ENCODE measurements at places on chromosomes 13 and 19.

DNA sequence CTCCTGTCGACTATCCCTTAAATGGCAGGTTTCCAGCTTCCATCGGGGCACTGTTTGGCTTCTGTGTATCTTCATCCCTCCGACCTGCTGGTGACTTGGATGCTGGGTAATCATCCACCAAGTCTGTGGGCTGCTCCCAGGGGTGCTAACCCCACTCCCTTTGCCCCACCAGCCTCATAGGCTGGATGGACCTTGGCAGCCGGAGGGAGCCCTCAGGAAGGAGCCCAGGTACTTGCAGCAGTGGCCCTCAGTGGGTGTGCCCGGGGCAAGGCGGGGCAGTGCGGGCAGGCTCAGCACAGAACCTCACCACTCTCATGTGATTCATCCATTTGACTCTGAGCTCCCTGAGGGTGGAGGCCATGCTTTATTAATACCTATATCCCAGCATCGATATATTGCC, 27.4 kb upstream of the TUBGCP3 start:
- DNase-seq = no peak

DNA sequence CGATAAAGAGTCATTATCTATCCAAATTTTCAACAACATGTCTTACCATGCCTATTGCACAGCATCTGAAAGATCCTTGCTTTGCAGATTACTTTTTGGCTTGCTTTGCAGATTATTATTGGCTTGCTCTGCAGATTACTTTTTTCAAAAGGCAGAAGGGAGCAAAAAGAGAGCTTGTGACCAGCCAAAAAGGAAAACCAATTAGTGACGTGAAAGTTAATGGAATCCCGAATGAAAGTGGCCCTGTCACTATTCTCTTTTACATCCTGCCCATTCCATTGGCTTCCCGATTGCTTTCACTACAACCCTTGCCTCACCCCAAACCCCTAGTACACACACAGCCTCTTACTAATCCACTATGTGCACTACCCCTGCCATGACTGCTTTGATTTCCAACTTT, 81.3 kb downstream of the LHFPL6 start:
- no peak for DNase-seq

DNA sequence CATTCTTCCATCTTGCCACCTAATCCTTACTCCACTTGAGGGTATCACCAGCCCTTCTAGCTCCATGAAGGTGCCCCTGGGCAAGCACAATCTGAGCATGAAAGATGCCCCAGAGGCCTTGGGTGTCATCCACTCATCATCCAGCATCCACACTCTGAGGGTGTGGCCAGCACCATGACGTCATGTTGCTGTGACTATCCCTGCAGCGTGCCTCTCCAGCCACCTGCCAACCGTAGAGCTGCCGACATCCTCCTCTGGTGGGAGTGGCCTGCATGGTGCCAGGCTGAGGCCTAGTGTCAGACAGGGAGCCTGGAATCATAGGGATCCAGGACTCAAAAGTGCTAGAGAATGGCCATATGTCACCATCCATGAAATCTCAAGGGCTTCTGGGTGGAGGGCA, 3.1 kb upstream of the KLK3 start:
- no peak for DNase-seq

- DNase-seq = no peak
Measured at GRCh38 chr13:32041429-32041828, 9.9 kb downstream of the FRY start.

GRCh38 chr13:46387064-46387851, at the start of gene RUBCNL:
TSS of gene RUBCNL (minus strand) at chr13:46387252. CDS start at chr13:46372475, 14,777 bp downstream.
- DNase-seq = no peak

- no peak for DNase-seq
Measured at GRCh38 chr13:80649274-80649673, 308.3 kb upstream of the SPRY2 start.

DNA sequence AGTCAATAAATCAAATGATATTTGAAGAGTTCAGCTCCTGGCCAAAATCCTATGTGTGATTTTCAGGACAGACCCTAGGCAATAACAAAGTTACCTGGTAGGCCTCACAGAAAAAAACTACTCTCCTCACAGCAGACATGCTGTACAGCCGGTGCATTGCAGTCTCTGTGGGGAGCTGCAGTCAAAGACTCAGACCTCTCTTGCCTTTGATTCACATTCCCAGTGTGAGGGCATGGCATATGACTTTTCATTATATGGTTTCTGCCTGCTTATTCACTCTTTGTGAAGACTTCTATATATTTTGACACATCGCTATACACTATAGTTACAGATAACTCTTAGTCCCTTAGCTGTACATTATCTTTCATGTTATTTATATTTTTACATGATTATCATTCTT, 2684.3 kb upstream of the PCDH20 start:
- no peak for DNase-seq

GRCh38 chr19:49447485-49448431, 3.9 kb downstream of the PIH1D1 start:
- no peak for DNase-seq

DNA sequence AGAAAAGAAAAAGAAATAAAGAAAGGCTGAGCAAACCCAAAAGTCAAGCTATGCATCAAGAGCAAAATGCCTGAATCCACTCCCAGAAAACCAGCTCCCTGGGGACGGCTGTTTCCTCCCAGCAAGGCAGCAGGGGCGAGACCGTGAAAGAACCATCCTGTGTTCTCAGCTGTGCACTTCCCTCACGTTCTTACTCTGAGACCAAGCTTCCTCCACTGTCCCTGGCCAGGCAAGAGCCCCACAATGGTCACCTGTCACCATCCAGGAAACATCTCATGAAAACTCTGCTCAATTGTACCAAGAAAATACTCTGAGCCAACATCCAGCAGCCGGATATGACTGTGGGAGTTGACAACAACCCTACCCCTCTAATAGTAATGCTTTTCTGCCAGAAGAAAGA, 22.9 kb downstream of the RAB20 start:
- DNase-seq = no peak

GRCh38 chr13:40070357-40070756, 414.9 kb downstream of the COG6 start:
- no peak for DNase-seq

GRCh38 chr13:90455823-90456222, 891.7 kb upstream of the MIR17HG start:
- no peak for DNase-seq

DNA sequence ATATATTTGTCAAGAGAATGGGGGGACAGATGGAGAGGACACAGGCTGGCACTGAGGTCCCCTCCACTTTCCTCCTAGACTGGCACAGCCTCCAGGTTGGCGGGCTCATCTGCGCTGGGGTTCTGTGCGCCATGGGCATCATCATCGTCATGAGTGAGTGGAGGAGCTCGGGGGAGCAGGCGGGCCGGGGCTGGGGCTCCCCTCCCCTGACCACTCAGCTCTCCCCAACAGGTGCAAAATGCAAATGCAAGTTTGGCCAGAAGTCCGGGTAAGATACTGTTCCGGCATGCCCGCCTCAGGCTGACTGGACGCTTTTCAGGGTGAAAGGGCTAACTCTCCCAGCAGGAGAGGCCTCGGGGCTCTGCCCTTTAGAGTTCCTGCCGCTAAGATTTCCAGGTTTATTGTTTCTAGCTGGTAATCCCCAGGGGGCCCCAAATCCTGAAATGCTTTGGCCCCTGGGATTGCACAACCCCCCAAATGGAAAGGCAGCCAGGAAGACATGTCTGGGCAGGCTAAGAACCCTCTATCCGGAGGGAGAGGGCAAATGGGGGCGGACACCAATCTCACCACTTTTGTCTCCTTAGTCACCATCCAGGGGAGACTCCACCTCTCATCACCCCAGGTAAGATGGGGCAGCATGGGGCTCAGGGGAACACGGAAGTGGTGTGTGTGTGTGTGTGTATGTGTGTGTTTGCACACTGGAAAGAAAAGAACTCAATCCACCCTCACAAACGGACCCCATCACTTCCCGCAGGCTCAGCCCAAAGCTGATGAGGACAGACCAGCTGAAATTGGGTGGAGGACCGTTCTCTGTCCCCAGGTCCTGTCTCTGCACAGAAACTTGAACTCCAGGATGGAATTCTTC, 7.3 kb downstream of the FXYD3 start:
- DNase-seq = no peak

- no peak for DNase-seq
Measured at GRCh38 chr13:100443278-100443997, 145.2 kb downstream of the GGACT start.

- no peak for DNase-seq
Measured at GRCh38 chr19:19420570-19421298, 15.3 kb downstream of the GATAD2A start.

DNA sequence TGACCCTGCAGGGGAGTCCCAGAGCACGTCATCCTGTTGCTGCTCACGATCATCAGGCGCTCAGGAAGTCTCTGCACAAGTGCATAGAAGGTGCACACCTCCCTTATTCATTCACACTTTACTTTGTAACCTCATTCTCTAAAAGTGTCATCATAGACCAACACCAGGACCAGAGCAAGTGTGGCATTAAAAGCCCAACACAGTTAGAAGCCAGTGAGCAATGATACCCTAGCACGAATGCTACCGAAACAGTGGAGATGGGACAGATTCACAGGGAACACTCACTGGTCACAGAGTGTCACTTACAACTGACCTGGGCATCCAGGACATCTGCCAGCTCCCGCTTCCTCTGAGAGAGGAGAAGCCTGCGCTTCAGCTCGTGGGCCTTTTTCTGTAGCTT, 17.0 kb downstream of the HAUS8 start:
- DNase-seq = no peak

DNA sequence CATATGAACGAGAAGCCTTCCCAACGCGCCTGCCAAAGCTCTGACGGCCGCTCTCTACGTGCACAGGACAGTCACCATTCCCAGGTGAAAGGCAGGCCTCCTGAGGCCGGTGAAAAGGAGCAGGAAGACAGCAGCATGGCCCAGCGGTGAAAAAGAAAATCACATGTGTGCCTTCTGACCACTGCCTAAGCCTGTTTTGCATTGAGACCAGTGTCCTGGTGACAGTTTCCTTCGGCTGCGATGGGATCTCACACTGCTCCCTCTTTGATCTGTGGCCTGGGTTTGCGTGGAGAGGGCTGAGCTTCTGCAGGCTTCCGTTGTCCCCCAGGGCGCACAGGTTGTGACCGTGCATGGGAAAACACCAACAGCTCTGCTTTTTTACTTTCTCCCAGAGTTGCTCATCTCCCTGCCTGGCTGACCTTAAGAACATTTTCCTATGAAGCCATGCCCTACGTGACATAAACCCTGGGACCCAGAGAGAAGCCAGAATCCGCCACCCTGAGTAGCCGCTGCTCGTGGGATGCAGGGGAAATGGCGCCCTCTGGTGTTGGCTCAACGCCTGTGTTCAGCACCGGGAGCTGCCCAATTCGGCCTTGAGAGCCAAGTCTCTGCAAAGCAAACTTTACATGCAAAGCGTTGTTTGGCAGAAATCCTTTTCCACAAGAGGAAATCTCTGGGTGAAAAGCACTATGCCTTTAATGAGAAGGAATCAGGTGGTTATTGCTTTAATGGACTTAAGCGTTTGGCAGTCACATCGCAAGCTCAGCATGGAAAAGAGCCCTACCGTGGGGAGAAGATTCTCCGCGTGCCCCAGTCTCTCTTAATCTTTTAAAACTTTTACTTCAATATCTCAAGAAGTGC, 112.2 kb upstream of the GPR12 start:
- peak; percentile 8 for DNase-seq

DNA sequence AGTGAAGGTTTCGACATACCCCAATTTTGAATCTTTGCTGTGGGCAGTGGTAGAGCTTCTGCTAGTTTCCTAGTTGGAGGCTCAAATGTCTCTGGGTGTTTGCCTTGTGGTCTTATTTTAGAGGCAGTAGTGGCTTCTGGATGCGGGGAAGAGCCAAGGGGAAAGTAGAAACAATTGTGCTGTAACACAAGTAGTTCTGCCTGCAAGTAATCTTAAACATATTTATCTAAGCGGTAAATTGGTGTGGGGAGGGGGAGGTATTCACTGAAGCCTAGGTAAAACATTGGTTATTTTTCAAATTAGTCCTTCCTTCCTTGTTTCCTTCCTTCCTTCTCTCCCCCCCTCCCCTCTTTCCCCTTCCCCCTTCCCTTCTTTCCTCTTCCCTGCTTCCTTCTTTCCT, at the start of gene PCDH20:
Gene PCDH20 (minus strand): TSS at position 101 of the 400 bp plus-strand sequence. CDS start 691 bp downstream, outside the sequence.
- no peak for DNase-seq

- peak; percentile 32 for DNase-seq
Measured at GRCh38 chr13:50410921-50411746, 395.9 kb downstream of the KCNRG start.

DNA sequence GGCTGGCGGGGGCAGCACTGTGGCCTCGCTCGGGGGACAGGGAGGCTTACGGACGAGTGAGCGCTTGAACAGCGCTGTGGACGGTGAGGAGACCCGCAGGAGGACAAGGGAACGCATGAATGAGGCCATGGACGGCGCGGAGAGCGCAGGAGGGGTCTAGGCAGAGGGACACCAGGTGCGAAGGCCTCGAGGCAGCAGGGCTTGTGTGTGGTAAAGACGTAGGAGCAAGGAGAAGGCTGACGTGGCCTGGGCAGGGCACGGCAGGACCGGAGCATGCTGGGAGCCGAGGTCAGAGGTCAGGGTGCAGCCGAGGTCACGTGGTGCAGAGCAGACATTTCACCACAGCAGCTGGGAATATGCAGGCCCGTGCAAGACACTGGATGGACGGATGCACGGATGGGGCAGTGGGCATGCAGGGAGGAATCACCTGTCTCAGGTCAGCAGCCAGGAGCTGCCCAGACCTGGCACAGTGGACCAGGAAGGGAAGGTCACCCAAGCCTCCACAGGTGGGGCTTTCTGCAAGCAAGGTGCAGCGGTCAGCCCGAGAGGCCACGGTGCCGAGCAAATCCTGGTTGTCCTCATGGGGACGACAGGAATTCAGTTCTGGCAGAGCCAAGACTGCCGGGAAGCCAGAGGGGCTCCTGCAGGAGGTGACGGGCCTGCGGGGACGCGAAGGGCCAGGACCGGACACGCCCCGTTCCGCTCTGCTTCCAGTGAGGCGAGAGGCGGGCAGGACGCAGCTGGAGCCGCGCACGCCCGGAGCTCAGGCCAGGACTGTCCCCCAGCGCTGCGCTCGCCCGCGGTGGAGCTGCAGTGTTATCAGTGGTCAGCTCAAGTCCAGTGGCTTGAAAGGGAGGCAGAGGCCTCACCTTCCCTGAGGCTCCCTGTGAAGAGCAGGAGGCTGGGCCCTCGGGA, 72.2 kb downstream of the RASA3 start:
- DNase-seq = no peak

- no peak for DNase-seq
Measured at GRCh38 chr13:26964278-26965250, 204.0 kb upstream of the GPR12 start.

DNA sequence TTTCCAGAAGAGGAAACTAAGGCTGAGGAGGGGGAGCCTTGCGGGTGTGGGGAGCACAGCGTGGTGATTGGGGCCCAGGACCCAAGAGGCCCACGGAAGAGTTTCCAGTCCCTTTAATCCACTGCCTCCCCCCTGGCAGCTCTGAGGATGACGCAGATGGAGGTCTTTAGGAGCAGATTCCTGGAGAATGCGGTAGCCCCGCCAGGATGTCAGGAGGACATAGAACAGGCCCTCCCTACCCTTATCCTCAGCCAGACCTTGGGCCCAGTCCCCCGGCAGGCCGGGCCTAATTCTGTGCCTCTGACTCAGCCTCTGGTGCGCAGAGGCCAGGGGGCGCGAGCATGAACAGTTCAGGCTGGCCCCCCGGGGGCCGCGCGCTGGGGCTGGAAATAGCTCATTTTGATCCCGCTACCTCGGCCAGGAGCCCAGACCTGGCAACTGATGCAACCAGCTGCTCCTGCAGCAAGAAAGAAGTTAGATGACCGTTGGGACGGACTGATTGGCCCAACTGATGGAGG, 461 bp upstream of the HSPB6 start:
- no peak for DNase-seq

GRCh38 chr13:26909477-26909876, 148.9 kb upstream of the GPR12 start:
- DNase-seq = no peak

Measured in Panc1 (cell line).